Ascending aorta (tissue), 2 donors: ENCODE measurements at places on chromosomes 13 and 19.
A peak's percentile ranks its signal among the peaks of the same experiment; 100 is the strongest.

DNA sequence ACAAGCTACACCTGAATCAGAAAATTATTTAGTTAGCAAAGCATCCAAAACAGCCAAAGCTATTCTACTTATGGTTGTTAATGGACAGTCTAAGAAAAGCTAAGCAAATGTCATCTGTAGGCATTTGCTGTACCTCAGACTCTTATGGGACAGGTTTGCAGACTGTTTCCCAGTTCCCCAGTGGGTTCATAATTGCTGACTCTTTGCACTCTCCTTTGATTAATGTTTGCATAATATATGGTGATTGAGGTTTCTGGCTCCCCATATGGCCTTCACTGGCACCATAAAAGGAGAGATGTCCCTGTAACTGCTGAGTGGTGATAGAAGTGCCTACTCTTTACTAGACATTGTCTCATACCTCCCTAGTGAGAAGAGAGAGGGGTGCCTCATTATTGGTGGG lies 142.1 kb downstream of the GPC6 start:
- H3K4me3 ChIP-seq = no peak overlapping the region
- no peak overlapping the region for H3K27ac ChIP-seq
- no peak for DNase-seq
- H3K27me3 ChIP-seq = no peaks in the 10 kb centered on the region

DNA sequence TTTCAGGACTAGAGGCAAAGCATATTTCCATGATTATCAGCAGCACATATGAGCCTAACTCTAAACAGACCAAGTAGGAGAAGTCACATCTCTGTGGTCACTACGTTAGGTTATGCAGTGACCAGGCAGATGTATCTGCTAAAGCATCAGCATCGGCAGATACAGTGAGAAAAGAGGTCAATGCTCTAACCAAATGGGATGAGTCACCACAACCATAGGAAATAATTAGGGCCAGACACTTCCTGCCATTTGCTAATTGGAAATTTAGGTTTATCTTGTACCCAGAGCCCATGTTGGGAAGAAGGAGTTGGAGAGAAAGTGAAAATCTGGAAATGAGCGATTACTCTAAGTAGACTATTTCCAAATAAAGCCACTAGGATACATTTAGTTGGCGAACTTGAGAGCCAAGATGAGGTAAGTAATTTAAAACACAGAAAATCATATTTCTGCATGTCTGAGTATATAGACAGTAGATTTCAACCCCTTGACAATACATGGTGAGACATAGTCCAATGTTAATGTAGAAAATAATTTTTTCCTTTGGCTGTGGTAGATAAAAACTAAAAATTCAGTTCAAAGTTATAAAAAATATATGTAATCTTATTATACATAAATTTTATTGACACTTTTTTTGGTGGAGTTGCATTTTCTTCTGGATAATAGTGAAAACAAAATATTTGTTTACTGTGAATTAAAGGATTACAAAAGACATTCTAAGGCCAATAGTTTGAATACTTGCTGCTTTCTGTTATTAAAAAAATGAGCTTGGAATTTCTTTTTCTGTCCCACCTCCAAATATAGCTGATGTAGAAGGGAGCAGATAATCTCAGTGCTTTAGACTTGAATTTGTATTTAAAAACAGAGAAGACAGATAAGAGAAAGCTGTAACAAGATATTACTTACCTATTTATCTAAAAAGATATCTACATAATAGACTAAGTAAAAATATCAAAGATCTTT lies 104.4 kb upstream of the CSNK1A1L start:
- H3K27me3 ChIP-seq = no peaks in the 10 kb centered on the region
- DNase-seq = no peak
- no peaks in the 10 kb centered on the region for H3K36me3 ChIP-seq
- peak overlapping the region; percentile 38 for H3K27ac ChIP-seq
- no peak overlapping the region for H3K4me3 ChIP-seq
- no peaks in the 10 kb centered on the region for H3K4me1 ChIP-seq

- peaks cover 85% of the 10 kb centered on the region for H3K36me3 ChIP-seq
- DNase-seq = no peak
- no peak overlapping the region for H3K4me3 ChIP-seq
- H3K27ac ChIP-seq = no peak overlapping the region
- H3K27me3 ChIP-seq = no peaks in the 10 kb centered on the region
- no peaks in the 10 kb centered on the region for H3K4me1 ChIP-seq
Measured at GRCh38 chr19:32642771-32643170, 32.2 kb downstream of the ANKRD27 start.

DNA sequence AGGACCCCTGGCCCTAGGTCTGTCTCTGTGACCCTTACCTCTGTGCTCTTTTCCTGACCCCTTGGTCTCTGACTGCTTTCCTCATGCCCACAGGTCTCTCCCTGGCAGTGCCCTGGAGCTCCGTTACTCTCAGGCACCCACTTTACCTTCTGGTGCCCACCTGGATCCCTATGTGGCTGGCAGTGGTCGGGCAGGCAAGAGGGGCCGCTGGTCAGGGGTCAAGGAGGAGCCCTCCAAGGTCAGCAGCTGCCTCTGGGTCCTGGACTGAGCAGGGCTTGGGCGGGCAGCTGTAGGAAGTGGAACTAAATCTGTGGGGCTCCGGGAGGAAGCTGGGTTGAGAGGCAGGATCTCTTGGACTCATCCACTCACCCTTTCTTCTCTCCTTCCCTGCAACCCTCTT lies 16.3 kb downstream of the PPFIA3 start:
- no peak overlapping the region for H3K4me3 ChIP-seq
- no peaks in the 10 kb centered on the region for H3K27me3 ChIP-seq
- no peaks in the 10 kb centered on the region for H3K4me1 ChIP-seq
- DNase-seq = no peak

- H3K27me3 ChIP-seq = no peaks in the 10 kb centered on the region
- H3K4me1 ChIP-seq = no peaks in the 10 kb centered on the region
Measured at GRCh38 chr13:23797276-23797903, 91.8 kb downstream of the MIPEP start.

DNA sequence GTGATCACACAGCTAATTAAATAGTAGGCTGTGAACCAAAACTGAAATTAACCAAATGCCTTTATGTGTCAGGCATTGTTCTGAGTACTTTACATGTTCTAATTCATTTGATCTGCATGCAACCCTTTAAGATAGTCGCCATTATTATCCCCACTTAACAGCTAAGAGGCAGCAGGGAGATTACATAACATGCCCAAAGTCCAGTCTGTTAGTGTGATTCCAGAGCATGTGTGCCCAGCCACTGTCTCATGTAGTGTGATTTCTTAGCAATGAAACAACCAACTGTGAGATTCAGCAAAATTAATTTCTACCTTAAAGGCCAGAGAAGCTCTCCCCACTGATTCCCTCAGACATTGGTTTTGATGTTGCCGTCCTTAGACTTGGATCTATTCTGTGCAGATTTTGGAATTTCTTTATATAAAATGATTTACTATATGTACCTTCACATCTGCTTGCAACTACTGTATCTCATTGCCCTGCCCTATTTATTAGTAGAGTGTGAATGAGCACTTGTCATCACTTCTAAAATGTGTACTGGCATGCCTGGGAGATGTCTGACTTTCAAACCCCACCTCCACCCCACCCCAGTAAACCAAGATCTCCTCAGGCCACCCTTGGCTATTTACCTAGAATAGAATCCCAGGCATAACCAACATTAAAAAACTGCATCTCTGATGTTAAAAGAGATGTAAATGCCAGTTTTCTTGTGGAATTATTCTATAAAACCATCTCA lies 41.2 kb downstream of the POLR1D start:
- H3K27me3 ChIP-seq = no peaks in the 10 kb centered on the region
- H3K27ac ChIP-seq = no peak overlapping the region
- H3K4me3 ChIP-seq = no peak overlapping the region
- H3K36me3 ChIP-seq = peaks cover 24% of the 10 kb centered on the region
- no peak for DNase-seq

GRCh38 chr13:28181413-28181812 lies 43.1 kb downstream of the PAN3 start:
- DNase-seq = no peak
- H3K27me3 ChIP-seq = no peaks in the 10 kb centered on the region
- H3K4me3 ChIP-seq = no peak overlapping the region
- H3K36me3 ChIP-seq = peaks cover 3% of the 10 kb centered on the region

- DNase-seq = peak; percentile 8
- no peaks in the 10 kb centered on the region for H3K27me3 ChIP-seq
- peak overlapping the region; percentile 94 for H3K4me3 ChIP-seq
Measured at GRCh38 chr19:11767633-11768133, 883 bp downstream of the ZNF441 start.

DNA sequence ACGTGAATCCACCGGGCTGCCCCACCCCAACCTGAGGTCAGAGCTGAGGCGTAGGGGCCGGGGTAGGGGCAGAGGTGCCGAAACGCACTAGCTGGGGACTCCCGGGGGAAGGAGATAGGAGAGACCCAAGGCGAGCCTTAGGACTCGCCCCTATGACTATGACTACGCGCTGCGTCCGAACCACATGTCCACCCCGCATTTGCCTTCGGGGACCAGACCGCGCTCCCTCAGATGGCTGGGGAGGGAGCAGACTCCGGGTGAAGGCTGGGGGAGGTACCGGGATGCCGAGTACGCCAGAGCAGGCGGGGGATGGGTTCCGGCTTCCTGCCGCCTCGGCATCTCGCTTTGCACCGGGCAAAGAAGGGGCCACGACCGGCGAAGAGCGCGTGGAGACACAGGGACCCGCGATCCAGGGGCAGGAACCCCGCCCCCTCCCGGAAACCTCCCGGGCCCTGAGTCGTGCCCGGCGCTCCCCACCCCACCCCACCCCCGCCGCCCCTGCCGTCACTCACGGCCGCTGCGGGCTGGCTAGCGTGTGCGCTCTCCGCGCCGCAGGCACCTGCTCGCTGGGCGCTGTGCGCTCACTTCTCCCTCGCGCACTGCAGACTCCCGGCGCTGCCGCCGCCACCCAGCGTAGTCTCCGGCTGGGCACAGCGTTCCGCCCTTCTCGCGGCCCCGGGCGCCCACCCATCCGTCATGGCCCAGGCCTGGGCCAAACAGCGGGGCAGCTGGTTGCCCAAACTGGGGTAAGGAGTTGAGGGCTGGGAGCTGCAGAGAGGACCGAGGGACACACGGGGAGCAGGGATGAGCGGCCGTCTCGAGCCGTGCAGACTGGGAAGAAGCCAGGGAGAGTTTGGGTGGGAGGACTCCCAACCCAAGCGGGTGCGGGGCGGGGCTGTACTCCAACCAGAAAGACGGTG lies 622 bp upstream of the VSTM2B start:
- no peak for DNase-seq
- H3K27ac ChIP-seq = no peak overlapping the region
- H3K36me3 ChIP-seq = no peaks in the 10 kb centered on the region

- H3K27me3 ChIP-seq = no peaks in the 10 kb centered on the region
- H3K4me3 ChIP-seq = no peak overlapping the region
- no peak overlapping the region for H3K27ac ChIP-seq
- DNase-seq = no peak
- H3K4me1 ChIP-seq = no peaks in the 10 kb centered on the region
- no peaks in the 10 kb centered on the region for H3K36me3 ChIP-seq
Measured at GRCh38 chr13:70424928-70425327, 316.7 kb upstream of the KLHL1 start.

GRCh38 chr13:32033744-32034143 lies 2.2 kb downstream of the FRY start:
- H3K4me1 ChIP-seq = peaks cover 13% of the 10 kb centered on the region
- H3K27ac ChIP-seq = no peak overlapping the region
- no peak for DNase-seq
- H3K36me3 ChIP-seq = no peaks in the 10 kb centered on the region
- H3K27me3 ChIP-seq = no peaks in the 10 kb centered on the region

DNA sequence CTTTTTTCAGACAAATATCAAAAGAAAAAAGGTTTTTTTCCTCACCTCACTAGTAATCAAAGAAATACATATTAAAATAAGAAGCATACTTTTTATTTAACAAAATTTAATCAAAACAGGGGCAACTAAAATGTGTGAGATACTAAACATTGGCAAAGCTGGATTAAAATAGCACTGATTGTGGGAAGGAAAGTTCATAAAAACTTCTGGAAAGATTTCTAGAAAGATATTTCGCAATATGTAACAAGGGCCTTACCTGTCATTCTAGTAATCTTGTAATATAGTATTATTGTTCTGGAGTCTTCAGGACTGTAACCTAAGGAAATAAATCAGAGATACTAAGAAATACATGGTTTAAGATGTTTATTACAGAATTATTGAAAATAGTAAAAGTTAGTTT lies 482.5 kb downstream of the SUCLA2 start:
- H3K4me1 ChIP-seq = no peaks in the 10 kb centered on the region
- DNase-seq = no peak
- H3K27me3 ChIP-seq = no peaks in the 10 kb centered on the region
- H3K27ac ChIP-seq = no peak overlapping the region

- H3K27ac ChIP-seq = no peak overlapping the region
- H3K27me3 ChIP-seq = no peaks in the 10 kb centered on the region
- no peak for DNase-seq
- H3K4me1 ChIP-seq = no peaks in the 10 kb centered on the region
- H3K4me3 ChIP-seq = peak overlapping the region; percentile 54
Measured at GRCh38 chr13:106349080-106349931, 186.2 kb downstream of the EFNB2 start.

- no peak for DNase-seq
- H3K27ac ChIP-seq = no peak overlapping the region
- no peak overlapping the region for H3K4me3 ChIP-seq
- no peaks in the 10 kb centered on the region for H3K4me1 ChIP-seq
Measured at GRCh38 chr13:85298387-85298924, 500.8 kb downstream of the SLITRK6 start.

DNA sequence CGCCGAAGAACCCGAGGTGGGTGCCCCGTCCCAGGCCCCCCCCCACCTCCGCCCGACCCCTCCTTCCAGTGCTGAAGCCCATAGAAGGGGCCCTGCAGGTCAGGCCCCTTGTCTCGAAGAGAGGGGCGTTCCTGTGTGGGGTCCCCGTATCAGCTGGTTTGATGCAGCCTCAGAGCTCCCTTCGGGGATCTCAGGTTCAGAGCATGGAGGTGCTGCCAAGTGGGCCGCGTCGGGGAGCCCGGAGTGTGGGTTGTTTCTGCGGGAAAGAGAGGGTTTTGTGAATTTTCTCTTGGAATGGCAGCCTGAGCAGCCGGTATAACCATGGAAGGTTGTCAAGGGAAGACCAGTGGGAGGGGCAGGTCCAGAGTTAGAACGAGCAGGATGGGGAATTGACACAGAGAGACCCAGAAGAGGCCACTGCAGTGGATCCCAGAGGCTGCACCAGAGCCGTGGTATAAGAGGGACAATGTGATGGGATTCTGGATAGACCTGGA lies 384 bp downstream of the TRAPPC2B start:
- no peak for DNase-seq
- peak overlapping the region; percentile 79 for H3K4me3 ChIP-seq
- no peaks in the 10 kb centered on the region for H3K27me3 ChIP-seq
- peaks cover 16% of the 10 kb centered on the region for H3K36me3 ChIP-seq

DNA sequence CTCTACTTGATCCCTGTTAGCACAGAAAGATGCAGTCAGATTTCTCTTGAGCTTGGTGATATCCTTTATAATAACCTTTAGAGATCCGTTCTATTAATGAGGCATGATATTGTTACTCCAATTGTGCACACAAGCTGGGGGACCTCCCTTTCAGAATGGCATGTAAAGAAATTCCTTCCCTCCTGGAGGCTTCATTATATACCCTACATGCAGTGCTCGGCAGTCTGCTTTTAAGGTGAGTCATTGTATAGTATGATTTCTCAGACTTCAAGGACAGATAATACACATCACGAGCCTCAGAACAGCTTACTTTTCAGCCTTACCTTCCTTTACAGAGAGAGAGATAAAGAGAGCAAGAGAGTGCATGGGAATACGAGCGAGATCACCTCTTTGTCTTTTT lies 261.3 kb downstream of the ATP8A2 start:
- H3K27me3 ChIP-seq = no peaks in the 10 kb centered on the region
- H3K27ac ChIP-seq = no peak overlapping the region
- no peak overlapping the region for H3K4me3 ChIP-seq
- H3K36me3 ChIP-seq = no peaks in the 10 kb centered on the region
